ENCODE measurements at places on chromosomes 16 and 17. TPM values are rescaled to one million over a fixed set of nuclear protein-coding genes. Genes with fewer than 3 reads are reported as not detected.

DNA sequence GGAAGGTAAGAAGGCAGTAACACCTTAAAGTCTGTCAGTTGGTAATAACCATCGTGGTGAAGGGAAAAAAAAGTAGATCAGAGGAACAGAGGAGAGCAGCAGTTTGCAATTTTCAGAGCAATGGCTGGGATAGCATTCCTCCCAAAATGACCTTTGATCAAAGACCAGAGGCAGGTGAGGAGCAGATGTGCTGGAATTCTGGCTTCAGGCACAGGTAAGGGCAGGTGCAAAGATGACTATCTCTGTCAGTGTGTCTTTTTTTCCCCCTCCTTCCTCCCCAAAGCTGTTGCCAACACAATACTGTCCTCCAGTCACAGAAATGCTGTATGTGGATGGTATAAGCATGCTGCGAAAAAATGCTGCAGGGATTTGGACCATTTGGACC, 166.7 kb downstream of the XYLT1 start:
- no peaks in the 10 kb centered on the region for H3K27me3 ChIP-seq
- no peak for DNase-seq
- no peaks in the 10 kb centered on the region for H3K36me3 ChIP-seq
- H3K4me1 ChIP-seq = peaks cover 18% of the 10 kb centered on the region

- H3K4me1 ChIP-seq = no peaks in the 10 kb centered on the region
- DNase-seq = no peak
- no peak overlapping the region for H3K4me3 ChIP-seq
- H3K36me3 ChIP-seq = no peaks in the 10 kb centered on the region
- no peaks in the 10 kb centered on the region for H3K27me3 ChIP-seq
- H3K27ac ChIP-seq = no peak overlapping the region
Measured at GRCh38 chr17:21602176-21602575, 90.1 kb upstream of the KCNJ18 start.

DNA sequence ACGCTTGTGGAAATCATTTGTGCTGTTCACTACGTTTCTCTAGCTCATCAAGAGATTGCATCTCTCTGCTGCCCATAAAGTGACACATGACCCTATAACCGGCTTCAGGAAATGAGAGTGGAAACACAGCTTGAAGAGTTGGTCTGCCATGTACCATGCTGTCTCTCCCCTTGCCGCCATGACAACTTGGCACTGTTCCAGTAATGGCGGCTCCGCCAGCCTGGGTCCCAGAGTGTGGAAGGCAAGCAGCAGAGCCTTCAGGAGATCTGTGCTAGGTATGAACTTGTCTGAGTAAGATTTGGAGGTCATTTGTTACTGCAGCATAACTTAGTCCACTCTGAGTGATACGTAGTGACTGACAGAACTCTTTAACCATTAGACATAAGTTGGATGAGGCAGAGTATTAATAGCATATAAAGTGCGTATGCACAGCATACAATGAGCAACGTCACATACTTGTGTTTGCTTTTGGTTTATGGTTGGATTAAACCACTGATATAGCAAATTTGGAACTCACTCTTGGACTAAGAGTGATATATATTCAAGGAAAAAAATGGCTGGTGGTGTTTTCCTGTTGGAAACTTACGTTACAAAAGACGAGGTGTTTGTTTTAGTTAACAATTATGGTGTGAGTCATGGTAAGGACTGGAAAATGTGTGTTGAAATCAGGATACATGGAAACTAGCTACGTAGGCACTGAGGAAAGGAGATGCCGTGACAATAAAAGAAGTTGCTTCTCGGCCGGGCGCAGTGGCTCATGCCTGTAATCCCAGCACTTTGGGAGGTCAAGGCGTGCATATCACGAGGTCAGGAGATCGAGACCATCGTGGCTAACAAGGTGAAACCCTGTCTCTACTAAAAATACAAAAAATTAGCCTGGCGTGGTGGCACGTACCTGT, 24.4 kb upstream of the PMP22 start:
- H3K36me3 ChIP-seq = no peaks in the 10 kb centered on the region
- H3K4me1 ChIP-seq = peaks cover 9% of the 10 kb centered on the region
- H3K27me3 ChIP-seq = no peaks in the 10 kb centered on the region
- no peak overlapping the region for H3K27ac ChIP-seq
- H3K4me3 ChIP-seq = no peak overlapping the region
- no peak for DNase-seq

The ITGAL gene
- total RNA-seq = 2.4 TPM

- H3K4me3 ChIP-seq = no peak overlapping the region
- no peaks in the 10 kb centered on the region for H3K27me3 ChIP-seq
- H3K36me3 ChIP-seq = no peaks in the 10 kb centered on the region
- H3K27ac ChIP-seq = no peak overlapping the region
- H3K4me1 ChIP-seq = no peaks in the 10 kb centered on the region
Measured at GRCh38 chr16:55443434-55444346, 35.3 kb upstream of the MMP2 start.

- no peak overlapping the region for H3K27ac ChIP-seq
- H3K27me3 ChIP-seq = no peaks in the 10 kb centered on the region
Measured at GRCh38 chr16:73076324-73076810, 28.4 kb upstream of the ZFHX3 start.

The OR1F1 gene
- not detected for total RNA-seq

DNA sequence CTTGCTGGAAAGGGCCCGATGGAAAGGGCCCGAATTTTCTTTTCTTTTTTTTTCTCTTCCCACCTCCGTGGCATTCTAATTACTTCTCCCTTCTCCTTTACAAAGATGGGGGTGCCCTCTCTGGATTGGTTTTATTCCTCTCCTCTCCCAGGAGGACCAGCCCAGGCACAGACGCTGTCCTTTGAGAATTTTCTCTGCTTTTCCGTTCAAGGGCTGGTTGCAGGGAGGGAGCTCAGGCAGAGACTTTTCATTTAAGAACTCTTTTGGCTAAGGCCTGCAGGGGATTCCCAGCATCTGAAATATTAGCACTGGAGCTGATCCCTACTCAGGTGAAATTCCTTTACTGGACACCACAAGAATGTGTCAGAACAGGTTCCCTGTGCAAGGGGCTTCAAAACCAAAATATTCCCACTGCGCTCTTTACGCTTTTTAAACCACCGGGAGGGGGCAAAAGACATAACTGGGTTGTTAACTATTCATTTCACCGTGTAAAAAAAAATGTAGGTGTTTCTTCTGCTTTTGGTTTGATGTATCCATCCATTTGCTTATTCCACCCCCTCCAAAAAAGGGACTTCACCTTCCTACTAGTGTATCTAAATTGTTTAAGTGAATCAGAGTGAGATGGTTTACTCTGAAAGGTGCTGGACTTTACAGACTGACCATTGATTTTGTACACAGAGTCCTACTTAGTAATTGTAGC, 1.4 kb downstream of the NFAT5 start:
- no peaks in the 10 kb centered on the region for H3K27me3 ChIP-seq
- peaks cover 35% of the 10 kb centered on the region for H3K4me1 ChIP-seq
- H3K36me3 ChIP-seq = no peaks in the 10 kb centered on the region
- H3K4me3 ChIP-seq = peak overlapping the region; percentile 75
- DNase-seq = no peak

The CETP gene
- total RNA-seq = not detected

DNA sequence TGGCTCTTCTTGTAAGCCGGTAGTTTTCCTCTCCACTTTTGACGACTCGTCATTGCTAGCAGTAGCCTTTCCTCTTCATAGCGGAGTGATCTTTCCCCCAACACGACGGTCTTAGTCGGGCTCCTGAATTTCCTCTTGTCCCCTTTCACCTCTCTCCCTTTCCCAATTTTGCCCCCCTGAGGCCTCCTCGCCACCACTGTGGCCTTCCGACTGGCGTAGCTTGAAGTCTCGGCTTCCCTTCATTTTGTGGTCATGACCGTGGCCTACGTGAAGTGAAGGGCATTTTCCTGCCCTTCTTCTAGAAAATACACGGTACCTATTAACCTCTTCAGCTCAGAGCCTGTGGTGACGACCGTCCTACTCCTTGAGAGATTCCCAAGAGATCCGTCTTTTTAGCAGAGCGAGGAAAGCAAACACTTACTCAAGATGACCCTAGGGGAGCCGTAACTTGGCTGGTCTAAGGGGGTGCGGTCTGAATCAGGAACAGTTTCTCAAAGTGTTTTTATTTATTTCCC, 787 bp downstream of the PRKAR1A start:
- peaks cover 17% of the 10 kb centered on the region for H3K4me1 ChIP-seq
- no peaks in the 10 kb centered on the region for H3K27me3 ChIP-seq
- peak overlapping the region; percentile 99 for H3K27ac ChIP-seq
- DNase-seq = no peak

GRCh38 chr16:29667755-29668154, 4.7 kb downstream of the SPN start:
- H3K4me3 ChIP-seq = no peak overlapping the region
- no peak overlapping the region for H3K27ac ChIP-seq
- H3K4me1 ChIP-seq = peaks cover 14% of the 10 kb centered on the region
- H3K27me3 ChIP-seq = no peaks in the 10 kb centered on the region

DNA sequence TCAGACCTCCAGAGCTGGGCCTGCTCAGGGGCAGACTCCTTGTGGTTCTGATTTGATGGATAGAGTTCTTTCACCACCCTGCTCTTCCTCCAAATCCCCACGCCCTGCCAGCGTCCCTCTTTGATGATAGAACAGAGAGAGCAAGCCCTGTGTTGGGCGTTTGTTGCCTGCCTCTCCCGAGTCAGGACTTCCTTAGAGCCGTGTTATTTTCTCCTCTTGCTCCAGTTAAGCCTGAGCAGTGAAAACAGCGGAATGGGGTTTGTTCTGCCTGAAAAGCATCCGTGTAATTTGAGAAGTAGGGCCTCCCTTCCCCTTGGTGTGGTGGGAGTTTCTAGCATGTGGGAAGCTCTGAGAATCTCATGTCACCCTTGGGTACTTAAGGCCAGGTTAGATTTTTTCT, 22.1 kb downstream of the TMEM94 start:
- H3K36me3 ChIP-seq = no peaks in the 10 kb centered on the region
- H3K27me3 ChIP-seq = no peaks in the 10 kb centered on the region
- no peak overlapping the region for H3K4me3 ChIP-seq

DNA sequence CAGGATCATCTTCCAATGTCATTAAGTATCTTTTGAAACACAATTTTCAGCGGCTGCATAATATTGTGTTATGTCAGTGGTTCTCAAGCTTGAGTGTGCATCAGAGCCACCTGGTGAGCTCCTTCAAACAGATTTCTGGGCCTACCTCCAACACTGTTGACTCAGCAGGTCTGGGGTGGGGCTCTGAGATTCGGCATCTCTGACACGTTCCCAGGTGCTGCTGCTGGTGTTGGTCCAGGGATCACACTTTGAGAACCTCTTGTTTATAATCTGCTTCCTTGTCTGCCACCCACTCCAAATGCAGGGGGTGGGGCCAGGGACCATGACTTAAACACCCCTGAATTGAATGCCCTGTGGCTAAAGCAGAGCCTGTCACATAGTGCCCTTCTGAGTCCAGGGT, 73.8 kb upstream of the HNF1B start:
- H3K27ac ChIP-seq = no peak overlapping the region
- H3K27me3 ChIP-seq = no peaks in the 10 kb centered on the region
- H3K36me3 ChIP-seq = no peaks in the 10 kb centered on the region
- no peak overlapping the region for H3K4me3 ChIP-seq
- no peaks in the 10 kb centered on the region for H3K4me1 ChIP-seq
- no peak for DNase-seq

DNA sequence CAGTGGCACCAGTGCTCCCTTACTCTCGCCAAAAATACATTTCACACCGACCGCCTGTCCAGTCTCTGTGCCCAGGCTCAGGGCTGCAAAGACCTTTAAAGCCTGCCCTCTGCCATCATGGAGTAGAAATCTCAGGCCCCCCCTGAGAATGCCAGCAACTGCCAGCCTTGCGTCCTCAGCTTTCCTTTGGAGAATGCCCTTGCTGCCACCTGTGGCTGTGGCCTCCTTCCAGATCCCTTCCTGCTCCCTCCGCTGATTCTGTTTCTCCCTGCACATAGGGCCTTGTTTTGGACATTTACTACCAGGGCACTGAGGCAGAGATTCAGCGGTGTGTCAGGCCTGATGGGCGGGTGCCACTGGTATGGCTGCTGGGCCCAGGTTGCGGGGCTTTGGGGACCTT, 13.2 kb downstream of the FCSK start:
- no peak for DNase-seq
- no peaks in the 10 kb centered on the region for H3K4me1 ChIP-seq
- H3K4me3 ChIP-seq = no peak overlapping the region
- H3K27ac ChIP-seq = no peak overlapping the region

The LITAFD gene
- total RNA-seq = not detected

DNA sequence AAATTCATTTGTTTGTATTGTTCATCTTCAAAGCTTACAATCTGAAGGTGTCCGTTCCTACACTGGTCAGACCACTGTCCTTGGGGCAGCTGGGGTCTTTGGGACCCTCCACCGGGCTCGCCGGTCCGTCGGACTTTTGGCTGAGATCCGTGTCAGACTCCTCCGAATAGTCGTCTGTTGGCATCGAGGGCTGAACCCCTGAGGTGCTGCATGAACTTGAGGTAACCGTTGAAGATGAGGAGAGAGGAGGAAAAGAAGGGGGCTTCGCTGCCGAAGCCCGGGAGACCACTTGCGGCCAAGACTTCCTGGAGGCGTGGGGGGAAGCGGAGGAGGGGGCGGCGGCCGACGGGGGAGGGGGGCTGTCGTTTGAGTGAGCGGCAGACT, 260.8 kb downstream of the ZFHX3 start:
- no peaks in the 10 kb centered on the region for H3K27me3 ChIP-seq
- H3K36me3 ChIP-seq = peaks cover 28% of the 10 kb centered on the region
- peaks cover 28% of the 10 kb centered on the region for H3K4me1 ChIP-seq
- peak overlapping the region; percentile 72 for H3K27ac ChIP-seq
- H3K4me3 ChIP-seq = peak overlapping the region; percentile 48
- DNase-seq = no peak

The TP53TG3F gene
- not detected for total RNA-seq

The PRAC2 gene
- total RNA-seq = not detected

The KRTAP4-4 gene
- not detected for total RNA-seq

The ANKRD40CL gene
- total RNA-seq = not detected

DNA sequence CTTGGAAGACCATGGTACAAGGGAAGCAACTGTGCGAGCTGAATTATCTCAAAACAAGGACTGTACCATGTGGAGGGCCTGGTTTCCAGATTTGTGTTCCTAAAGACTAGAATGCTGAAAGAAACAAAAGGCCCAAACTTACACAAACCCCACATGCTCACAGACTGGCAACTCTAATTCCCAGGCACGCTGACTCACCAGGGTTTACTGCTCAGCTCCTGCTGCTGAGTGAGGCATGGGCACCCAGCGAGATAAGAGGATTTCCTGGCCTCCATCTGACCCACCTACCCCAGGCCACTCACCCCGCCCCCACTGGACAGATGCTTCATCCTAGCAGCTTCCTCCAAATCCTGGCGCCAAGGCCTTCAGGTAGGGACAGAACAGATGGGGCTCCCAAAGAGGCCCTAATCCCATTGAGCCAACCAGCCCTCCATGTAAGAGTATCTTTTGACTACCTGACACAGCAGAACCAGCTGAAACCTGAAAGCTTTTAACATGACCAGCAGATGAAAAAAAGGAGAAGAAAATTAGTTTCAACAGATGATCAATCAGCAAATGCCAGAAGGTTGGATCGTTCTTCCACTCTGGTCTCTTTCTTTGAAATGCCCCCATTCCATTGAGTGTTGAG, 33.9 kb downstream of the DCUN1D3 start:
- peaks cover 54% of the 10 kb centered on the region for H3K4me1 ChIP-seq
- no peak for DNase-seq
- H3K36me3 ChIP-seq = no peaks in the 10 kb centered on the region
